NCI-H1092 treated with DMSO at 0.1 percent for 48 hours (cell line): ENCODE measurements at places on chromosomes 4 and X.

DNA sequence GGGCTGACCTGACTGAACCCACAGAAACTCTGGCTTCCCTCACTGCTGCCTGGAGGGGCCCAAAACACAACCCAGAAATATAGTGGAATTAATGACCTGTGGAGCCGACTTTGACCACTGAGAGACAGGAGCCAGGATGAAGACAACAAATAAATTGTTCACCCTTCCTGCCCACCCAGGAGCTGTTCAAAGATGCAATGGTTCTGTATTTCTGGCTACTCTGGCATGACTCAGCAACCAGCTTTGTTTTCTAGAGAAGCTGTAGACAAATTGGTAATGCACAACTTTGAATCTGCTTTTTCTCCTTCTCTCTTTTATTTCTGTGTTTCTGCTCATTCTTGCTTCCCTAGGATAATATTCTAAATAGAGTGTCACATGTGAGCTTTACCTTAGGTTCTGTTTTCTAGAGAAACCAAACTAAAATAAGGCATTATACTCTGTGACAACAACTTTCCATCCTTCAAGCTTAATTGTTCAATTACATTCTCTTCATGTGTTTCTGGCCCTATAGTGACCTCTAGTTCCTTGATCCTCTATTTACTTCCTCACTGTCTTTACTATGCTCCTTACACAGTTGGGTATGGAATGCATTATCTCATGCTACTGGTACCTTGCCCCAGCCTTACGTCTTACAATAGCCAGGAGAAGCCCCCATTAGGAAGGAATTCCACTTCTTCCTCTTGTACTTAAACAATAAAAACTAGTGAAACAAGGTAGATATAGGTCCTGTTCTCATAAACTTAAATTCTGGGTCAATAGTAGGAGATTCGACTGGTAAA lies 6.5 kb upstream of the PRKG2 start:
- no peak for DNase-seq

DNA sequence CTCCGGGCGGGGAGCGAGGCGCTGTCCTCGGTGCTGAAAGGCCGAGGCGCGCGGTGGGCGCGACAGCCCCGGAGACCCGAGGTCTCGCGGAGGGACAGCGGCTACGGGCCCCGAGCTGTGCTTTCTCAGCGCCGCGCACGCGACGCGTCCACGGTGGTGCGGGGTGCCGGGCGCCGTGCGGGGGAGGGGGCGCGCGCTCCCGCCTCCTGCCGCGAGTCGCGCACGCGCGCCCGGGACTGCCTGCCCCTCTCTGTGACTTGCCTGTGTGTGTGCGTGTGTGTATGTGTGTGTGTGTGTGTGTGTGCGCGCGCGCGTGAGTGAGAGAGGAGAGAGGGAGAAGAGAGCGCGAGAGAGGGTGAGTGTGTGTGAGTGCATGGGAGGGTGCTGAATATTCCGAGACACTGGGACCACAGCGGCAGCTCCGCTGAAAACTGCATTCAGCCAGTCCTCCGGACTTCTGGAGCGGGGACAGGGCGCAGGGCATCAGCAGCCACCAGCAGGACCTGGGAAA lies at the start of gene GRIA2:
Gene GRIA2, plus strand, starts transcription at position 358 of the 511 bp plus-strand sequence. CDS start 315 bp downstream, outside the sequence.
- peak; percentile 40 for DNase-seq

GRCh38 chr4:169807934-169808509 lies 50.3 kb upstream of the HPF1 start:
- DNase-seq = no peak

- DNase-seq = no peak
These were observed 135.6 kb upstream of the TLL1 start for GRCh38 chr4:165737309-165737972.

DNA sequence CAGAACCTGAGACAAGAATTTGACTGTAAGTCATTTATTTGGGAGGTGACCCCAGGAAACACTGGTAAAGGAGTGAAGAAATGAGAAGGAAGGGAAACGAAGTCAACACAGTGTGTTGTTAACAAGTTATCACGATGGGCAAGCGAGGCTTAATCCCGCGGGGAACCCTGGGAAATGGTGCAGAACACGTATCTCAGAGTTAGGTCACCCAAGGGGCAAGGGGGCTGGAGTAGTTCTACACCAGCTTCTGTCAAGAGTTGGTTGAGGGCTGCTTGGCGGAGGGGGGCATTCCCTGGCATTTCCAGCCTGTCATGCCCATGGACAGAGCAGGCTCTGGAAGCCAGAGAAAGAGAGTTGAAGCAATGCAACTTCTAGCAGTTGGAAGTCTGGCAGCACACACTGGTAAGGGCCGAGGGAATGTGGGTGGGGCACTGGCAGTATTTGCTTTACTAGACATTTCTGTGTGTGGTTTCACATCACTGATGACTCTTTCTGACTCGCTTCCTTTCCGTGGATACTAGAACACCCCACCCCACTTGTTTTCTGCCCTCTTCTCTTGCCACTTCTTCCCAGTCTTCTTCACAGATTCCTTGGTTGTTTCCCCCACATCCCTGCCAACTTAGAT lies 52.2 kb upstream of the ADGRG2 start:
- DNase-seq = no peak

DNA sequence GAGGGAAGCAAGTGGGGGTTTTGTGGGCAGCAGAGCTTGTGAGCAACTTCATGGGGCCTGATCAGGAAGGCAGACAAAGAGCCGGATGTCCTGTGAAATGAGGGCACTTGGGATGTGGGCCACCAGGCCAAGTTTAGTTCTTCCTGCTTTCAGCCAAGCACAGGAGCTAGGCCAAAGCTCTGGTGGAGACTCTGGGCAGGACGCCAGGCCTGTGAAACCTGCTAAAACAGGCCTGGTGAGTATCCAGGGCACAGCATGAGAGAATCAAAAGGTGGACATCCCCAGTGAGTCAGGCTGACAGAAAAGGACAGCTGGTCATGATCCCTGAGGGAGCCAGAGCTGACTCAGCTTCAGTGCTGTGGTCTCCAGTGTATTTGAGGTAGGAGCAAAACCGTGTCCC lies 95.7 kb downstream of the NPNT start:
- no peak for DNase-seq
